ENCODE measurements at places on chromosomes 2 and 18.

GRCh38 chr2:198347946-198348345, 543.6 kb downstream of the PLCL1 start:
- no peak for ATAC-seq

GRCh38 chr18:48132797-48133655, 202.6 kb upstream of the SMAD2 start:
- ATAC-seq: no peak

DNA sequence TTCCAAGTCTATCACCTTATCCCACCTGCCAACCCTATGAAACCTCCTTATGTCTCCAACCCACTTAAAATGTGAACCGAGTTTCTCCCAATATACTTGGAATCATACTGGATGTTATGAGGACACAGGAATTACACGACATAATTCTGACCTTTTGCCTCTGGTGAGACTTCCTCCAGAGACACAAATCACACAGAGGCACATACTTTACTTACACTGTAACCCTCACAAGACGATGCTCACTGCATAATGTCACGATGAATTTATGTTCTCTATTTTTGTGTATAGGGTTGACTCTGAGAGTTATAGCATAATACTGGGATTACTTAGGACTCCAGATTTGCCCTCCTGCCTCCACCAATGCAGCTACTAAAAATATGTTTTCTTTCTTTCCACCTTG, 28.0 kb upstream of the SETBP1 start:
- no peak for ATAC-seq

DNA sequence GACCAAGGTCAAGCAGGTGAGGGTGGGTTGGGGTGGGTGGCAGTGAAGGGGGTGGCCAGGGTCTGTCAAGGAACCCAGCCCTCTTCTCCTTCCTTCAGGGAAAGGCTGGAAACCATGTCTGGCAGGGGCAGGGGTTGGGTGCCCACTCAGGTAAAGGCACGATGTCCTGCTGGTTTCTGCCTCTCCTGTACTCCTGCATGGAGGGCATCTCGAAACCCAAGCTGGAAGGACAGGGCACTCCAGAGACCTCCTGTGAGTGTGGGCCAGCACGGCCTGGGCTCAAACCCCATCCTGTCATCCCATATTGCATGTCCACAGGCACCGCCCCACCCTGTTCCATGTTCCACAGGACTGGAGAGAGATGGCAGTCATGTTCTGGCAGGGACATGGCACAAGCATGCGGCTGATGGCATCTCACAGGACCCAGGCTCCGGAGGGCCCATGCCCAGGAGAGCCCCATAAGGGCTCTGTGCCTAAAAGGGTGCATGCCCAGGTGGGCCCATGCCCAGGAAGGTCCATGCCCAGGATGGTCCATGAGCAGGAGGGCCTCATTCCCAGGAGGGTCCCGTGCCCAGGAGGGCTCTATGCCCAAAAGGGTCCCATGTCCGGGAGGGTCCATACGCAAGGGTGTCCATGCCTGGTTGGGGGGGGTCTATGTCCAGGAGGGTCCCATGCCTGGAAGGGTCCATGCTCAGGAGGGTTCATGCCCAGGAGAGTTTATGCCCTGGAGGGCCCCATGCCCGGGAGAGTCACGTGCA, 6.4 kb downstream of the GPR35 start:
- no peak for ATAC-seq

DNA sequence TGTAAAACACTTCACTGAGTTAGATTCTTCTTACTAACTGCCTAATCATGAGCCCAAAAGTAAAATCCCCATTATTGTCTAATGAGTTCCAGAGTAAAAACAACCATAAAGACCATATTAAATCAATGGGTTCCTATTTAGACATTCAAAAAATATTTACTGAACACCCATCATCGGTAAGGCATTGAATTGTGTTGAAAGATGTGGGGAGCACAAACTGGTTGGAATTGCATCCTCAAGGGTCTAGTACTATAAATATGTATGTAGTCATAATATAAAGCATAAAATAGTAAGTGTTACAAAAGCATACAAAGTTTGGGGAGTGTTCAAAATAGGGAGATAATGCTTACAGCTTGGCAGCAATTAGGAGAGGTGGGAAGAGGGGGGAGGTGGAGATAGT, 3.0 kb upstream of the MARCHF4 start:
- no peak for ATAC-seq

GRCh38 chr18:79504034-79504433, 108.3 kb downstream of the NFATC1 start:
- peak; percentile 77 for ATAC-seq

- ATAC-seq: no peak
Measured at GRCh38 chr2:200748779-200749178, 62.9 kb upstream of the BZW1 start.

GRCh38 chr2:26521054-26521912, 43.4 kb upstream of the OTOF start:
- ATAC-seq: no peak

- ATAC-seq: no peak
Measured at GRCh38 chr2:235049069-235049468, 97.3 kb downstream of the SH3BP4 start.

DNA sequence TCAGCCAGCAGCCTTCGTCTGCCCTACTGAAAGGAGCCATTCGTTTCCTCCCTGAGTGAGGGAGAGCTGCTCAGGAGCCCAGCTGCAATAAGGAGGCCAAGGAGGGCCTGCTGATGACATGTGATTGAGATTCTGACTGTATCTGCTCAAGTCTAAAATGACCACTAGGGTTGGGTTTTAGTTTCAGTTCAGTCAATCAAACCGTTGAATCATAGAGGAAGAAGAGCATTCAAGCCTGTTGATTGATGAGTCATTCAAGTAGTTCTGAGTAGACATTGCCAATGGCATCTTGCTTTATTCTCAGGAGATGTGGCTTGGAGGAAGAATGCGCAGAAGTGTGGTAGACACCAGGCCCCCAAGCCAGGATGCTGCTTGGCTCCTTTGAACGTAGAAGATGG, 19.9 kb upstream of the BCL2L11 start:
- ATAC-seq: peak; percentile 89

GRCh38 chr2:237413777-237414661, at the start of gene COL6A3:
Gene COL6A3, minus strand, starts transcription at chr2:237414164. Its CDS starts 17,347 bp downstream, at chr2:237396817.
- no peak for ATAC-seq

DNA sequence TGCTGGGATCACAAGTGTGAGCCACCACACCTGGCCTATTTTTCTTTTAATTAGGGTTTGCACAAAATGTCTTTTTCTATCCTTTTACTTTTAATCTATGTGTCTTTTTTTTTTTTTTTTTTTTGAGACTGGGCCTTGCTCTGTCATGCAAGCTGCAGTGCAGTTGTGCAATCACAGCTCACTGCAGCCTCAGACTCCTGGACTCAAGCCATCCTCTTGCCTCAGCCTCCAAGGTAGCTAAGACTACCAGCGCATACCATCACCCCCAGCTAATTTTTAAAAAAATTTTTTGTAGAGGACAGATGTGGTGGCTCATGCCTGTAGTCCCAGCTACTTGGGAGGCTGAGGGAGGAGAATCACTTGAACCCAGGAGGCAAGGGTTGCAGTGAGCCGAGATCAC, 27.1 kb downstream of the ADCY3 start:
- no peak for ATAC-seq

DNA sequence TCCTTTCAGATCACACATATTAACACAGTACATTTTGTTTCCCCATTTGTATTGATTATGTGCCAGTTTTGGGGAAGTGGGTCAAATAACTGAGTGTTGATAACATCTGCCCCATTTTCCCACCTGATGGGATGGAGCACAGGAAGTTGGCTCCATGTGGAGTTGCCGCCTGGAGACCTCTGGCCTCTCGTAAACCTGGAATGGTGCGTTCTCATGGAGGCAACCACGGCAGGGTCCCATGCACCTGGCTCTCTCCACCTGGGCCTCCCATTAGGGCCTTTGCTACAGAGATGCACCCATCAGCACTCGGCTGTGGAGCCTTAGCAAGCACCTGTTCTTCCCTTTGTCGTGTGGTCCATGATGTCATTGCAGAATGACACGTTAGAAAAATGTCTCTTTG, 130.6 kb downstream of the MBP start:
- ATAC-seq: no peak

- no peak for ATAC-seq
Measured at GRCh38 chr2:128284841-128285240, 33.8 kb downstream of the HS6ST1 start.

DNA sequence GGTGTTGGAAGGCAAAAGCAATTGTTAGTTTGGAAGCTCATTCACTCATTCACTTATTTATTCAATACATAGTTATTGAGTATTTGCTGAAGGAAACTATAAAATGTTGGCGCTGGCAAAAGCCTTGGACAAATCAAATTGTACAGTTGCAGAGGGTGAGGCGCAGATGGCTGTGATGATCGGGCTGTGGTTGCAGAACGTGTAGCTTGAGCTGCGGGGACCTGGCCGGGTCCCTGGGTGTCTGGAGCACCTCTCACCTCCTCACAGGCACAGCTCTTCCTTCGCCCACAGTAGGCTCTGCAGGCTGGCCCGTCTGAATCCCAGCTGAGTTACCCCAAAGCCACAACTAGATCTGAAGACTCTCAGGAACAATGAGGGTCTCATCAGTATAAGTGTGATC, 72.7 kb downstream of the LDLRAD4 start:
- no peak for ATAC-seq

DNA sequence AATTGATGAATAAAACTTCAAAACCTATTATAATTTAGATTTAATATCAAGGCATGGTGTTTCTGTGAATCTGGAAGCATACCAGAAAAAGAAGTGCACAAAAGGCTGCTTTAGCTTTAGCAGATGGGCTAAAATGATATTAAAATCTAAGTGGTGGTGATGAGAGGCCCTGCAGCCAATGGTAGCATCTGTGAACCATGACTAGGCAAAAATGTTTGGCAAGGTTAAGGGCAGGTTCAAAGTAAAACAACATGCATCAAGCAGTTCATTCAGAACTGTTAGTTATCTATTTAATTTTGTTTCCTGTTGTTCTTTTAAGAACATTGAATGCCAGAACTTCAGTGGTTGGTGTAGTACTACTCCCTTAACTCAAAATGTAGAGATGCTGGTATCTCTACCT, 1736.9 kb upstream of the CELF4 start:
- ATAC-seq: no peak

DNA sequence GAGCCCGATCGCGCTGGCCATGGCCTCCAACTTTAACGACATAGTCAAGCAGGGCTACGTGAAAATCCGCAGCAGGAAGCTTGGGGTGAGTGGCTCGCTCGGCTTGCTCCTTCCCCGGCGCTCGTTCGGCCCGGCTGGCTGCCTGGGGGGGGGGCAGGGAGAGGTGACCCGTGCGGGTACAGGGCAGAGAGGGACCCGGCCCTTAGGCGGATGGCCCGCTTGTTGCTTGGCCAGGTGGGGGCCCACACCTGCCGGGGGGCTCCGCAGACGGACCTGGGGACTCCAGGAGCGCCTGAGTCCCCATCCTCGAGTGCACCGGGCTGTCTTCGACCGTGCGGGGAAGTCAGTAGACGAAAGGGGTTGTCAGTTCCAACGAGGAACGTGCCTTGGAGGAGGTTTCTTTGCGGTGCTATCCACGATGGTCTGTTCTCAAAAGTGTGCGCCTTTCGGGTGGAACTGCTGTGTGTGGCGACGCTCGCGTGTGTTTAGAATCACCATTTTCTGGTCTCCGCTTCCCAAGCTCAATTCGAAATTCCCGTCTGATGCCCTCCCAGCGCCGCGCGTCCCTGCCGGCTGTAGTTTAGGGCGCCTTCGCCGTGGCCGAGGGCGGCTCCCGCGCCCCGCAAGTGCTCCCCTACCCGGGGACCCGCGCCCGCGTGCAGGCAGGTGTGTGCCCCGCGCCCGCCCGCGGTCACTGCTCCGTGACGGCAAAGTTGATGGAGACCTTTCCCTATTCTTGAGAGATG, 711 bp downstream of the DOK6 start:
- no peak for ATAC-seq

DNA sequence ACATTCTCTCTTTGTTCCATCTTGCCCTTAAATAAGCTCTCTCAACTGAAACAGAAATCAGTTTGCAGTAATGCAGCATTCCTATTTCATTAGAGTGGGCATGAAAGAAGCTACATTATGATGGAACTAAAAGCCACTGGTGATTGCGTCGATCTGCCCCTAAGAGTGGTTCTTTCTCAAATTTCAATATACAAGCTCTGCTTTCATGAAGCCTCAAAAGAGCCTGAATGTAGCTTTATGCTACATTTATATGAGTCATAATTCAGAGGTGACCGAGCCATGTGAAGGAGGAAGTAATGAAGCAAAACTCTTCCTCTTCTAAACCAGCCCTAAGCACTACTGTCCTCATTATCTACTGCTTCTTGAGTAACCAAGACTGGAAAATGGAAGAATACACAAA, 64.8 kb upstream of the CYTIP start:
- no peak for ATAC-seq

DNA sequence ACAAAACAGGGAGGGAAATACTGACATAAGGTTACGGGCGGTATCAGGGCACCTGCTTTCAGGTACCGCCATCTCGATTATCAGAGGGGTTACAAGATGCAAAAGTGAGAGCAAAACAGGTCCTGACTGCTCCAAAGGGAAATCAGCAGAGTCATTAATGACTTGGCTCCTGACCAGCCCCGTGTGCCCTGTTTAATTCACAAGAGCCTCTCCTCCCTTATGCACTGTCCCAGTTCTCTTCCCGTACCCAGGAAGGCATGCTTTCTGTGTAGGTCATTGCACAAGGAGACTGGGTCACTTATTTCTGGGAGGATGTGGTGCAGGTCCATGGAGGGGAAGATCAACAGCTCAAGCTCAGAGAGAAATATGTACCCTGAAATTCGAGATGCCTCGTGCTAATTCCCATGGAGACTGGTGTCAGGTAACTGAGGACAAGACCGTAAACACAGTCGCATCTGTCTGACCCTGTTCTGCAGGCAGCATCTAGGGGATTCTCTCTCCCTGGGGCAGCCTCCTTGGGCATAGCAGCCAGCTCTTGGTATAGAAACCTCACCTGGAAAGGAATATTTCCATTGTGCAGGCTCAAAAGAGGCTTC, 79.9 kb downstream of the HNRNPLL start:
- ATAC-seq: no peak

GRCh38 chr18:26618135-26618534, 69.8 kb upstream of the KCTD1 start:
- ATAC-seq: no peak

DNA sequence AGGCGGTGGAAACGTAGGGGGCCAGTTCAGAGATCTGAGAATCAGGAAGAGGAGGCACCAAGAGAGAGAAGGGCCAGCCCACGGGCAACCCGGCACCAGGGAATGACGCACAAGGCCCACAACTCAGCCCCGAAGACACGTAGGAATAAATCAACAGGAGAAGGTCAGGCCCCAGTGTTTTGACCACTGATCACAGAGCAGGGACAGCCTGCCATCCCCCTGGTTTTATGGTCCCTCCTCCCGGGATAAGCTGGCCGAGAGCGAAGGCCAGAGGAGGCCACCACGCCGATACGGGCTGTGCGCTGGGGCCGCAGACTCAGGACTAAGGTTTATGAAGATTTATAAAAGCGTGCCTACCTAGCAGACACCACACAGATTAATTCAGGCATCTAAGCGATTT, 341.4 kb downstream of the ZNF516 start:
- ATAC-seq: no peak

GRCh38 chr2:105665480-105665879, 79.2 kb upstream of the NCK2 start:
- ATAC-seq: no peak

- peak; percentile 52 for ATAC-seq
Measured at GRCh38 chr2:169955940-169956339, 128.7 kb downstream of the UBR3 start.

GRCh38 chr2:196962325-196962724, 35.8 kb upstream of the PGAP1 start:
- ATAC-seq: peak; percentile 78

- no peak for ATAC-seq
Measured at GRCh38 chr2:228247335-228247734, 65.8 kb upstream of the SPHKAP start.

- ATAC-seq: no peak
Measured at GRCh38 chr2:241762321-241762932, 14.2 kb upstream of the GAL3ST2 start.

GRCh38 chr2:238160206-238161129, 1.7 kb downstream of the ERFE start:
- no peak for ATAC-seq
